ELR (cell line): ENCODE measurements at places on chromosomes 7 and 10.

DNA sequence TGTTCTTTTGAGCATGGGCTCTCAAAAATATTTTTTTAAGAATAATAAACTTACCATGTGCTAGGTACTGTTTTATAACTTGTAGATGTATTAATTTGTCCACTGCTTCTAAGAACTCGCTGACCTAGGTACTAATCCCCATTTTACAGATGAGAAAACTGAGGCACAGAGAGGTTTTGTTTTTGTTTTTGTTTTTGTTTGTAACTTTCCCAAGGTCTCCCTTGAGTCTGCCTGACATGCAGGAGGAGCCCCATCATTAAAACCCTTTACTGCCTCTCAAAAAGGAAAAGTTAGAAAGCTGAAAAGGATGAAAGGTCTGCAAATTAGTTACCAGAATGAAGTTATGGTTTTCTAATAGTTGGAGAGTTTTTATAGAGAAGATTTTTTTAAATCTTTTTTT is 38.5 kb upstream of the AGBL3 start:
- no peak for DNase-seq

DNA sequence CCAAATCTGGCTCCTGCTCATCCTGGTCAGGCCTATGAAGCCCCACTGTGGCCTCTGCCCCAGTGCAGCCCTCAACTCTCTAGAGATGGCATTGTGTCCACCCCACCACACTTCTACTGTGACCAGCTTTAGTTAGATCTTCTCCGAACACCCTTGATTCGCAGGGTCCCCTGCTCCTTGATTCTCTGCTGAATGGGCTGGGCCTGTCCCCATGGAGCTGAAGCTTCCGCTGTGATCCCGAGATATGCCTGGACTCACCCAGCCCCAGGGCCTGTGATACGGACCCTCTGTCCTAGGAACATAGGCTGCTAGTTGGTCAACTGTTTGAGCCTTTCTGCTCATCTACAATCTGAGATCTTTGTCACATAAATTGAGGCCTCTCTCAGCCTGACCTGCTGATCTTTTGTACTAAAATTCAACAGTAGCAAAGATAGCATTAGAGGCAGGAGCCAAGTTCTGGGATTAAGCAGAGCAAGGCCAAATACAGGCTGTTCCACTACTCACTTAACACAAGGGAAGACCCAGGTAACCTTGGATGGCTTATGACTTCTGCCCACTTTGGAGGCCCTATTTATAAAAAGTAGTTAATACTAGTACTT is 6.5 kb upstream of the PPIF start:
- DNase-seq, result no peak

GRCh38 chr7:114934086-114934485 is 12.2 kb downstream of the MDFIC start:
- DNase-seq, result no peak

DNA sequence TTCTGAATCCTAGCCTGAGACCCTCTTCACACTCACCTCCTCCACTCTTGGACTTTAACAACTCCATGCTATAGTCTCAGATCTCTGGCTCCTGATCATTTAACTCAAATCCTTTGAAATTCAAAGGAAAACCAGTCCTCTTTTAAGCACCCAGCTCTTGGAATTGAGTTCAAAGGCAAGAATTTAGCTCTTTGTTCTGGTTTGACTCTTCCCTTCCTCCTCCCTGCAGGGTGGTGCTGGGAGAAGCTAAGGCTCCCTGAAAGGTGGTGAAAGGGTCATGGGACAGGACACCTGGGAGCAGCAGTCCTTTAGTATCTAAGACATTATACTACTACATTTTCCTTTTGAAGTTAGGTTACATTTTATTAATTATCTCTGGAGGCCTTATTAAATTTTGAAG is 259.4 kb downstream of the CCSER2 start:
- DNase-seq, result no peak

DNA sequence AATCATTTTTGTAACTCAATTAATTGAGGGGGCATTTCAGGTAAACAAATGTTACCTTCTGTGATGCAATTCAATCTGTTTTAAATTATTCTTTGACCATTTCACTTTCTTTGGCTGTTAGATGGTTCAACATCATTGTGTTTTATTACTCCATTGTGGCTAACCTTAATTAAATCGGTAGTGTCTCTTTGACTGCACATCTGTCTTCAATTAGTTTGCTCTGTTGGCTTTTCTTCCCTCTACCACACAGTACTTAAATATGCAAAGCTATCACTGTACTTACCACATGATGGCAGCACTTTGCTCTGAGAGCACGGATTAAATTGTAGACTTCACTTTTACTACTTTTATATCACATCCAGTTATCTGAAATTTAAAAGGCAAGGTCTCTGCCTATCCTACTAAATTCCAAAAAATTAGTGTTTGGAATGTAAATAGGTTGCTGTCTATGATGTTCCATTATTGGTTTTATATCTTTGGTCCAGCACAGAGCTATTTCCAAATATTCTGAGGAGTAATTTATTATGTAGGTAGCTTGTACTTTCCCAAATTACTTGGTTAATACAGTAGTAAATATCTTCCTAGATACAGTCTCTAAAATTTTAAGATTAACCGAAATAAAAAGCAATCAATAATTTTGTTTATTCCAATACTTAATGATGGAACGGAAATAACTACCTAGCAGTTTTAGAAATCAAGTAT is 352.0 kb downstream of the PCLO start:
- peak; percentile 76 for DNase-seq

DNA sequence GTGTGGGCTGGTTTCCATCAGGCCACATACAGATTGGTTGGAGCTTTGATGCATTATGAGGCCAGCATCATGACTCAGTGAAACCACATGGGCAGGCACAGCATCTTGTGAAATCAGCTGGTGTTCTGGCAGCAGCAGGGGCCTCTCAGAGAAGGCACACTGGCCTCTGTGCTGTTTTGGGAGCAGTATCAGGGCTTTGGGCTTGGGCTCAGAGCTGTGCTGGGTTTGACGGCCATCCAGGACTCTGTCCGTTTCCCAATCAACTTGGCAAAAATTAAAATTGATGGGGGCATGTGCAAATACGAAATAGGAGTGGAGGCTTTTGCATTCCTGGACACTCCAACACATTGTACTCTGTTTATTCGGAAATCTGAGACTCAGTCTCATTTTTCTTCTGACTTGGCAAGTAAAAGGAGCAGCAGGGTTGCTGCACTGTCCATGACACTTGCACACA is 190.9 kb downstream of the BMPER start:
- peak; percentile 78 for DNase-seq

DNA sequence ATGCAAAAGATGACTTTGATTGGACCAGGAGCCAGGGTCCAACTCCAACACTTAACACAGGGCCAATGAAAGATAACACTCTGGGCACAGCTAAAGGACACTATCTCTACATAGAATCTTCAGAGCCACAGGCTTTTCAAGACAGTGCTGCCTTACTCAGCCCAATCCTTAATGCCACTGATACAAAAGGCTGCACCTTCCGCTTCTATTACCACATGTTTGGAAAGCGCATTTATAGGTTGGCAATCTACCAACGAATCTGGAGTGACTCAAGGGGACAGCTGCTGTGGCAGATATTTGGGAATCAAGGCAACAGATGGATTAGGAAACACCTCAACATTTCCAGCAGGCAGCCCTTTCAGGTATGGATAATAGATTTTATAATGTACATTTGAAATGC is 160.7 kb downstream of the MALRD1 start:
- no peak for DNase-seq

GRCh38 chr7:17369691-17370426 is 71.4 kb downstream of the AHR start:
- peak; percentile 89 for DNase-seq
